ENCODE measurements at places on chromosomes 11 and 22.
A peak's percentile ranks its signal among the peaks of the same experiment; 100 is the strongest.

DNA sequence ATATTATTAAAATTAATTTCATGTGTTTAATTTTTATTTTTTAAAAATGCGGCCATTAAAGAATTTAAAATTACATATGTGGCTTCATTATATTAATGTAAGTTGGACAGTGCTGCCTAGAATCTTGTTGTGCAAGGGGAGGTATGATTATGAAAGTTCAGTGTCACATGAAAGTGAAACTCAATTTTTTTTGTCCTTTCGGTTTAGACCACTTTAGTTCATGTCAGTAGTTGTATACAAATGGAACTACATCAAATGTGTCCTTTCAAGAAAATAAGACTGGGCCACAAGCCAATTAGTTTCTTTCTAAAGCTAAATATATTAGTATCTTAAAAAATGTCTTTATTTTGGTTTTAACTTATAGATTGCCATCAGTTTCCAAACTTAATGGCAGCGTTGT lies 35.7 kb downstream of the TBCEL start:
- no peak for DNase-seq

DNA sequence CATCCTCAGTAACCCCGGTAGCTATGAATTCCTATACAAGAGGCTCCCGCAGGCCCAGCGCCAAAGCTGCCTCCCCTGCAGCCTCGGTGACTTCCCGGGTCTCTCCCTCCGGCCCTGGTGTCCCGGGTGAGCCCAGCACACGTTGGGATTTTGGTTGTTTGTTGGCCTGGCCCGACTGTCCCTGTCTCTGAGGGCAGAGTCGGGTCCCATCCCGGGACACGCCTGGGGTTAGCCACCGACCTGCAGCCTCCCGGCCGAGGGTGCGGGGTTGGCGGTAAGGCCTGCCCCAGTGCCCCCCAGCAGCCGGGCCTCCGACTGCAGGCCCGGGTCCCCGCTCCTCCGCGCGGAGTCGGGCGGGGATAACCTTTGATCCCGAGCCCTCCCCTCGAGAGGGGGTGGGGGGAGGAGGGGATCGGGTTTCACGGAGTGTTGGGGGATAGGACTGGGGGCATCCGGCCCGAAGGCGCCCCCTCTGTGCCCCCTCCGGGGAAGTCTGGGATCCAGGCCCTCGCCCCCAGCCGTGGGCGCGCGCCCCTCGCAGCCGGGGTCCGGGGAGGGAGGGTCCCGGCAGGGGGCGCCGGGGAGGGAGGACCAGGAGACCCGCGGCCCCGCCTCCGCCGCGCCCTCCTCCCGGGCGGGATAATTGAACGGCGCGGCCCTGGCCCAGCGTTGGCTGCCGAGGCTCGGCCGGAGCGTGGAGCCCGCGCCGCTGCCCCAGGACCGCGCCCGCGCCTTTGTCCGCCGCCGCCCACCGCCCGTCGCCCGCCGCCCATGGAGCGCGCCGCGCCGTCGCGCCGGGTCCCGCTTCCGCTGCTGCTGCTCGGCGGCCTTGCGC lies at the start of gene FBLN1:
Gene FBLN1 (plus strand): TSS at position 669 of the 835 bp plus-strand sequence. CDS start 103 bp downstream, at position 772.
- no peak for DNase-seq

- DNase-seq, result no peak
Observed at GRCh38 chr11:102810950-102811660, 13.1 kb upstream of the MMP1 start.

GRCh38 chr11:61588728-61589191 lies 7.9 kb upstream of the SYT7 start:
- peak; percentile 20 for DNase-seq

DNA sequence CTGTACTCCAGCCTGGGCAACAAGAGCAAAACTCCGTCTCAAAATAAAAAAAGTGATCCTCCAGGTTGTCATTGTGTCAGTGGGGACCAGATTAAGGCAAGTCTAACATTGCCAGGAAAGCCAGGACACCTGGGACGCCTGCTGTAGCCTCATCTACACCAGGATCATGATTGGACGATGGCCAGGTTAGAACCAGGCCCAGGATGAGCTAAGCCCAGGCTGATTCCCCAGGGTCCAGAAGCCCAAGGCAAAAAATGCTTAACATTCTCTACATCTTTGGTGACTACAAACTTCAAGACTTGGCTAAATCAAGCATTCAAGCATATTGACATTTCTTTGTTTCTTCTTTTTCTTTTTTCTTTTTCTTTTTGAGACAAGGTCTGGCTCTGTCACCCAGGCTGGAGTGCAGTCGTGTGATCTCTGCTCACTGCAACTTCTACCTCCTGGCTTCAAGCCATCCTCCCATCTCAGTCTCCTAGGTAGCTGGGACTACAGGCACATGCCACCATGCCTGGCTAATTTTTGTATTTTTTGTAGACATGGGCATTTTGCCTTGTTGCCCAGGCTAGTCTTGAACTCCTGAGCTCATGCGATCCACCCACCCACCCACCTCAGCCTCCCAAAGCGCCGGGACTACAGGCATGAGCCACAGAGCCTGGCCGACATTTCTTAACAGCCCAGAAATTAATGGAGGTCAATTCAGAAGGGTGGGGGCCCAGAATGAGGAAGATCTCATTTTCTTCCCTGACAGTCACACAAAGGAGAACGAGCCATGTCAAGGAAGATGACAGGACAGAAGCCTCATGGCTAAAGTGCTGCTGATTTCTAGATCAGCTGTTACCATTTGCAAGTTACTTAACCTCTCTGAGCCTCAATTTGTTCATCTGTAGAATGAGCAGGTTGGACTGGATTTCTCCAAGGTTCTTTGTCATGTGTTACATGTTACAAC lies 12.5 kb upstream of the PTPRJ start:
- no peak for DNase-seq
